ENCODE measurements at places on chromosomes 2 and 18.

DNA sequence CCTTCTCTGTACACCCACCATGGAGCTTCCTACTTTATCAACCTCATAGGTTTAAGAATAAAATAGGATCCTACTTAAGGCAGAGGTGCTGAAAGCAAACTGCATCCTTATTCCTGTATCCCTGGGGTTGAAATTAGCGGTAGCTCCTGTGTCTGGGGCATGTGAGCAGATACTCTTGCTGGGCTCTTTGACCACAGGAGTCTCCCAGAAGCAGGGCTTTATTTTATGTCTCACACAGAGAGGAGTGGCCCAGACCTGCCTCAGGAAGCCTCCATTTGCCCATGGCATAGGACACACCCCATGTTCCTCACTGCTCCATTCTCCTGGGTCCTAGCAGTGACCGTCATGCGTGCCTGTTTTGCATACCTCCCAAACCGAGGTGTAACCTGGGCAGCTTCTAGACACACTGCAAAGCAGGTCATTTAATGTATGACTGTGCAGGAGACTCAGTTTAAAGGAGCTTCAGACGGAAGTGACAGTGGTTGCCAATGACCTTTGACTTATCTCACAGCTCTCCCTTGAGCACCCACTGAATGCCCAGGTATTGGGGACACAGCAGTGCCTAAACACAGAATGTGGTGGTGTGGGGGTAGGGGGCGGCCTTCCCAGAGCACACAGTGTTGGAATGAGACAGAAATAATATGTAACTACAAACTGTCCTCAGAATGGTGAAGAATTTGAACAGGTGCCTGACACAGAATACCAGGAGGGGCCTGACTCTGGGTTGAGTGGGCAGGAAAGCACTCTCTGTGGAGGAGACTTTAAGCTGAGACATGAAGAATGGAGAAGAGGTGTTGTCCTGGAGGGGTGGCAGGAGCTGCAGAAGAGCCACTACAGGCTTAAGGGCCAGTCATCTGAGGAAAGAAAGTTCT is 3.7 kb downstream of the TMEM37 start:
- DNase-seq = no peak

GRCh38 chr2:60339286-60339685 is 214.2 kb downstream of the BCL11A start:
- DNase-seq = no peak

DNA sequence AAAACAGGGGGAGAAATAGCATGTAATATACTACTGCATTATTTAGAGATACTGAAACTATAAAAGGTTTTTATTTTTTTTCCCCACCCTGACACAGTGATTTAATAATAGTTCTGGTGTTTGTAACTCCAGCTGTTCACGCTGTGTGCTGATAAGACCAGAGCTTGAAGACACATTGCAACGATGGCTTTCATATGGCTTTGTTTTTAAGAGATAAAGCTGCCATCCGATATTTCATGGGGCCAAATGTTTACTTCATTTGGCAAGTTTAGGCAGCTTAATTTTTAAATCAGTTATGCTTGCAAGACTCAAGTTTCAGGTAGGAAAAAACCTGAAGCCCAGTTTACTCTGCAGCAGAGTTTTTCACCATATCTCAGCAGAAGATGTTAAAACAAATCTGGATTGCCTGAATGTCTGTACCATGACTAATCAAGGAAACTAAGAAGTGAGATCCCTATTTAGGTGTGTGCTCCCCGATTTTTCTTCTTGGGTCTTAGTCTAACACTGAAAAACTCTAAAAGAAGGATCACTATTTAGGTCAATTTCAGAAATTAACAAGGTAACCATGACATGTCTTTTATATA is 508.6 kb downstream of the PARD3B start:
- no peak for DNase-seq

DNA sequence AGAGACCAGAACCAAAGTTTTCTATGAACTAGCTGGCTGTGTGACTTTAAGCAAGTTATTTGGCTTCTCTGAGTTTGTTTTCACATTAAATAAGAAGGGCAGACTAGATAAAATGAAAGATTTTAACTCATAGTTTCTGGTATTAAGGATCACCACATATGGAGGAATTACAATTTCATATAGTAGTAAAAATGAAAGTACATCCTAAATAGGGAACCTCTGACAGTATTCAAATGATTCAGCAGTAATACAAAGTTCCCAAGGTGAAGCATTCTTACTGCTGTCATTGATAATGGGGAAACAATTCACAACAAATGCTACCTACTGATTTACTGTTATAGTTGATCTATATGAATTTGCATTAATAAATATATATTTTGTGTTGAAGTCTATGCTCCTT is 170.3 kb upstream of the VRK2 start:
- no peak for DNase-seq

DNA sequence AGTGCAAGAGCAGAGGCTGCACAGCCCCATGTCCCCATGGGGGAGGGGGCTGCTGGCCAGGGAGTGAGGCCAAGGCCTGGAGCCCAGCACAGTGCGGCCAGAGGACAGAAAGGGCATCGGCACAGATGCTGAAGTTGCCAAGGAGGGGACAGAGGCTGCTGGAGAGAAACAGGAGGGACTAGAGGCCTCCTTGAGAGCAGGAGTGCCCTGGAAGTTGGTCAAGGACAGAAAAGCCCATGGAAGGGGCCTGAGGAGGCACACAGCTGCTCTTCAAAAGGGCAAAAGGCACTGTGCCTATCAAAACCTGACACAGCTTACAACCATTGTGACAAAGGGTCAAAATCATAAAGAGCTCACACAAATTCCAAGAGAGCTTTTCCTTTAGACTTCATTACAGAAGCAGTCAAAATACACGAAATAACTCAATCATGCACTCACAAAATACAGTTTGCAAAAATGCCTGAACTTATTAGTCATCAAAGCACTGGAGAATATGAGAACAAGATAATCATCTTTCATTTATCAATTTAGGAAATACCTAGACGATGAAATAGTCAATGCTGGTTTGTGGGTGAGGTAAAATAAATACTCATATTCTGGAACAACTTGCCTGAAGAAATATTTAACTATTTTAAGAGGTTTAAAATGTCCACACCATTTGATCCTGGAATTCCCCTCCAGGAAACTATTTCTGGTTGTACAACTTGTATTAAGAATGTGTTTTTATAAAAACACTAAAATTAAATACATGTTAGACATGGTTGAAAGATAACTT is 79.6 kb downstream of the USP40 start:
- no peak for DNase-seq

DNA sequence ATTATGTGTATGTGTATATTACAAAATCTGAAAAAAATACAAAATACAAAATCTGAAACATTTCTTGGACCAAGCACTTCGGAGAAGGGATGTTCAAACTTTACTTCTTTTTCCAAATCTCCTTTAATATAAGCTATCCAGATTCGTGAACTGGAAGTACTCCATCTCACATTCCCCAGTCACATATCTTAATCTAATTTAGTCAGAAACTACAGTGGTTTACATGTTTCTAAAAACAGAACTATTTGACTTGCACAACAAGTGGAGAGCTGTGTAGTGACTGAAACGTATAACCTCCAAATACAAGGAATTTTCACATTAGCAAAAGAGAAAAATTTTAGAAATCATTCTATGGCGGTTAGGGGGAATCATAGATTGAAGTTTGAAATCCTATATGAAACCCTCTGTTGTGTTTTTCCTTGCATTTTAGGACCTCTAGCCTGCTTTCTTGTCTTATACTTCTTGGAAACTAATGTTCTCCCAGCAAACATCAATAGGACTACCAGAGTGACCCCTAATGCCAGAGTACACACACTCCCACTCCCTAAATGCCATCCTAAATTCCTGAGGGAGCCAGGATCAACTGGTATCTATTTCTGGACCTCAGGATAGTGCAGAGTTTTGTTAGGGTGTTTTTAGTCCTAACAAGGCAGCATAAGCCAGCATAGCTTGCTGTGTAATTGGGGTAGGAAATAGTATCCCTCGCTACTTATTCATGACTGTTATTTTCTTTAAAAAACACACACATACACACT is 30.2 kb upstream of the ROCK1 start:
- DNase-seq = no peak

DNA sequence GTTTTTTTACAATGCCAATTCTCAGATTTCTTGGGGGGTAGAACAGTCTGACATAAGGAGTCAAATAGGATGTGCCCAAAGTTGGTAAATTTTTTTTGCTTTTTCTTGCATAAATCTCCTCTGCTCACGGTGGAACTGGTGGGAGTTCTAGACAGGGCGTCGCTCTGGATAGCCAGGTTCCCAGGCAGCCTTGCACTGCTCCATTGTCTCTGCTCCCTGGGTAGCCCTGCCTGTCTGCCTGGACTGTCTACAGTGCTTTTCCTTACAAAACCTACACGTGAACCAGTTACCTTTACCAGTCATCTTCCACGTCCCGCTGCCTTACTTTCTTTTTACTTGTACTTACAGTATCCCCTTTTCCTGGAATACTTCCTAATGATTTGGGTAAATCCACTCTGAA is 117.1 kb downstream of the ZNF407 start:
- DNase-seq = no peak

DNA sequence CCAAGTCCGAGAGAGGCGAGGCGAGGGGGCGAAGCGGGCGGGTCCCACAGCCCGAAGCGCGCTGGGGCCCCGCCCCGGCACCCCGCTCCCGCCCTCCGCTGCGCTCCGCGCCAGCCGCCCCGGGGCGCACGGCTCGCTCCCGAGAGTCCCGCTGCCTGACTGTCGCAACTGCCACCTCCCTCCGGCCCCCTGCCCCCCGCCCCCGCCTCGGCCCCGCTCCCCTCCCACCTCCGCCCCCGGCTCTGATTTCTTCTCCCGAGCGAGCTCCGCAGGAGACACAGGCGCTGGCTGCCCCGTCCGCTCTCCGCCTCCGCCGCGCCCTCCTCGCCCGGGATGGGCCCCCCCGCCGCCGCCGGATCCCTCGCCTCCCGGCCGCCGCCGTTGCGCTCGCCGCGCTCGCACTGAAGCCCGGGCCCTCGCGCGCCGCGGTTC is at the start of gene WNT6:
WNT6 (plus strand) TSS at position 250 of the 432 bp plus-strand sequence. CDS start 233 bp downstream, outside the sequence.
- peak; percentile 12 for DNase-seq

DNA sequence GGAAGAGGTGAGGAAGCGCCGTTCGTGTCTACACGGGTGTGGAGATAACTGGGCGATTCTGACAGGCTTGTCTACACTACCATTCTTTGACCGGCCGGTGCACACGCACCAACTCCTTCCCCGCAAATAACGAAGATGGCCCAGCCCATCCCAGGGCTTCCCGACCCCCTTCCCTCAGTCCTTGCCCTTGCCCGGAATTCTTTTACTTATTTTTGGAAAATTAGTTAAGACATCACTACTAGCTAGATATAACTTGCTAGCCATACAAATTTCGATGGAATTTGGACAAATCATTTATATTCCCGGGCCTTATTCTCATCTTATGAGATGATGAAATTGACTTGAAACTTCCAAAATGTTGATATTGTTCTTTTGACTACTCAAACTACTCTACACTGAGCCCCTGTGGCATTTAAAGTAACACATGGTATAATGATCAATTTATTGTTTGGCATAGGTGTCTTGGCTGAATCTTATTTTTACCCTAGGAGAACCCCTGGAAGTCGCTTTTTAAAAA is 1.3 kb downstream of the ERICH2 start:
- DNase-seq = no peak

DNA sequence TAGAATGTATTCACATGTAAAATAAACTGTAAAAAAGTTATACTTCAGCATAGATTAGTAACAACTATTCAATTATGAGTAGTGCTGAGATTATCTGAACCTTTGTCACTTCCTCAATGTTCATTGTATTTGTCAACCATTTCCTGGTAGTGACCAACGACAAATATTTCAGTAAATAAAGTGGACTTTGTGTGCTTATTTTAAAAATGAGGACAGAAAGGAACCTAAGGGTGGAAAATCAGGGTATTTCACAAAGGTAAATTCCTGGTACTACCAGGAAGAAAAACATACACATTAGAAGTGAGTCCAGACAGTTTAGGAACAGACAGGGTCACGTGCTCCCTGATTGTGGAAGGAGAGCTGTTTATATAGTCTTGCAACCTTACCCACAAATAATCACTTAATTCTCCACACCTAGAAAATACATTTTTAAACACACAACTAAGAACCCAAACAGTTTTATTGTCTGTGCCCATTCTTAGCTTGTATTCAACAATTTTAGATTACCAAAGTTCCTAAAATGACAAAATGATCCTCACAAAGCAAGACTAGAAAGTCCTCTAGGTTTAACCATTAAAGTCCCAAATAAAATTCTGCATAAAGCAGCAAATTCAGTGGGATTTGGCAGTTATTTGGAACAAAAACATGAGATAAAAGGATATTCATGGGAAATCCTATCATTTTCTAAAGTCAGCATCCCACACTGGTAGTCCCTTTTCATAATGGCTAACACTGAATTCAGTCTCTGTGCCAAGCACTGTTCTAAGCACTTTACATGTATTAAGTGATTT is 28.2 kb downstream of the PELI1 start:
- no peak for DNase-seq

DNA sequence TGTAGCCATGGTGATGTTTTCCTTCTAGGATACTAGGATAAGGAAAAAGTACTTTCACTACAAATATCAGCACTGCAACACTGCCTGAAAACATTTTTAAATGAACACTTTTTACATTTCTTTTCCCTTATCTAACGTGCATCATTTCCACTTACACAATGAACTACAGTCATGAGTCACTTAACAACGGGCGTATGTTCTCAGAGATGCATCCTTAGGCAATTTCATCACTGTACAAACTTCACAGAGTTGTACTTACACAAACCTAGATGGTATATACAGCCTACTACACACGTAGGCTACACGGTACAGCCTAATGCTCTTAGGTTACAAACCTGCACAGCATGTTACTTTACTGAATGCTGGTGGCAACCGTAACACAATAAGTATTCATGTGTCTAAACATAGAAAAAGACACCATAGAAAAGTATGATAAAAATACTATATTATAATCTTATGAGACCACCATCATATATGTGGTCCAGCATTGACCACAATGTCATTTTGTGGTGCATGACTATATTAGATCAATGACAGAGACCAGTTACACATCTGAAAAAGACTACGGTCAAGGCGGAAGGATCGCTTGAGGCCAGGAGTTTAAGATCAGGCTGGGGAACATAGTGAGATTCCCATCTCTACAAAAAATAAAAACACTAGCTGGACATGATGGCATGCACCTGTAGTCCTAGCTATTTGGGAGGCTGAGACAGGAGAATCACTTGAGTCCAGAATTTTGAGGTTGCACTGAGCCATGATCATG is 39.8 kb downstream of the WDR33 start:
- DNase-seq = no peak

DNA sequence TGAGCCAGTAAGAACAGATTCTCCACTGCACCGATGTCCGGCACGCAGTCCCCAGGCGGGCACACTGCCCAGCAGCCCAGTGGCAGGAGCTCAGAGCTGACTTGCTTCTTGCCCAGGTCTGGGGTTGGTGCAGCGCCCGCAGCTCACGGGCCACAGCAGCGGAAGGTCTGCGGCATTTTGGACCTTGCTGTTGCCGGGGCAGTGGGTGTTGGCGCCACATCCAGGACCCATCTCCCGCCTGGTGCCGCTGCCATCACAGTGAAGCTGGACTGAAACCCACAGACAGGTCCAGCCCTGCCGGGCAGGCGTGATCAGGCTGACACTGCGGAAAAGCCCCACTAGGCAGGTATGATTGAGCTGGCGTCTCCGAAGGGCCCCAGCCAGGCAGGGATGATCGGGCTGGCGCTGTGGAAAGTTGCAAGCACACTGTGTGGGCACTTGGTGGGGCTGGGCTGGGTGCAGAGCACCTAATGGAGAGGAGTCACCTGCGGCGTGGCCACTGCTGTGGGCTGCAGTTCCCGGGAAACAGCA is 75.5 kb downstream of the SLC66A2 start:
- DNase-seq = no peak

GRCh38 chr2:1927896-1928568 is 183.7 kb upstream of the PXDN start:
- DNase-seq = no peak

GRCh38 chr18:12857215-12857905 is 26.7 kb downstream of the PTPN2 start:
- no peak for DNase-seq

All from NCI-H345 (cell line).